Stimulated activated naive CD8-positive, alpha-beta T cell treated with anti-CD3 and anti-CD28 coated beads, Interleukin-15, amount 100 ng/mL, for 72 hours (primary cell): ENCODE measurements at places on chromosomes 7 and 10.

DNA sequence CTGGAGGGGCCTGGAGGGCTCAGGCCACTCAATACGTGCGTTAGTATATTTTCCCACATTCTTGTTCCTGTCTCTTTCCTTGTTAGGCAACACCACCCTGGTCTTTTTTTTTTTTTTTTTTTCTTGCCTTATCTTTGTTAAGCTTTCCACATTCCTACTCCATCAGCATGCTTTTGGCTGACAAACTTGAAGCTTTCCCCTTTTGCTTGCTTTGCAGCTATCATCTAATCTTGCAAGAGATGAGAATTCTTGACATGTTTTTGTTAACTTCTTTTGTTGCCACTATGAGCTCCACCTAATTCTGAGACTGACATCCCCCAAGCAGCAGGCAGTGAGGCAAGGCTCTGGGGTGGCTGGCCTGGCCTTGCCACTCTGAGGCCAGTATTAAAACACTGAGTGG lies 52.5 kb upstream of the NRP1 start:
- no peak for DNase-seq

DNA sequence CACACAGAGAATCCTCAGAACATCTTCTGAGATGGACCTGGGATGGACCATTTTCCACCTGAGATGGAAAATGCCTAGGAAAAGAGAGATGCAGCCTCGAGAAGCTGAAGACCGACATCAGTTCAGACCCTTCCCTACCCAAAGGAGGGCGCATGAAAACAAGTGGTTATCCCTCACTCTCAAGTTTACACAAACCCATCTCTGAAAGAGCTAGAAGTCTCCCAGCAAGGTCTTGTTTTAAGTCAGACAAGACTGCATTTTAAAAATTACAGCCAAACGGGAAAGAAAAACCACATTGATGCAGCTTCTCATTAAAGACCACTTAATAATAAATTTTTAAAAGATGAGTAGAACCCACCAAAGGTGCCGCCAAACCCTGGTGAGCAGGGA lies 1.3 kb downstream of the RAPGEF5 start:
- no peak for DNase-seq

DNA sequence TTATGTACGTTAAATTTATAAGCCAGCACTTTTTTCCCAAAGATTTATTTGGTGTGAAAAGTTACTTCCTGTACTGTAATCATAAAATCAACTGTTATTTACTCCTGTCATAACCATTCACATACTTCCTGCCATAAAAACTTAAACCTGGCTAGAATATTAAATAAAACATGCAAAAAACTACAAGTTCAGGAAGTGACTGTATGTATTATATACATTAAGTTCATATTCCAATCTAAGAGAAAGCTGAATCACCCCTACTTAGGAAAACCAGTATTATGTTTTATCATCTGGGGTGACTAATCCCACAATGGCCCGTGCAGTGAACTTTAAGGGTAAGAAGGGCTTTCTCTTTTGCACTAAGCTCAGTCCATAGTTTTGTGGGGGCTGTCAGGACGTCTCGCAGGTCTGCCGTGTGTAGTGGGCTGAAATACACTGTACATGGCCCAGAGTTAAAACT lies 183.7 kb upstream of the KLF14 start:
- DNase-seq: no peak

DNA sequence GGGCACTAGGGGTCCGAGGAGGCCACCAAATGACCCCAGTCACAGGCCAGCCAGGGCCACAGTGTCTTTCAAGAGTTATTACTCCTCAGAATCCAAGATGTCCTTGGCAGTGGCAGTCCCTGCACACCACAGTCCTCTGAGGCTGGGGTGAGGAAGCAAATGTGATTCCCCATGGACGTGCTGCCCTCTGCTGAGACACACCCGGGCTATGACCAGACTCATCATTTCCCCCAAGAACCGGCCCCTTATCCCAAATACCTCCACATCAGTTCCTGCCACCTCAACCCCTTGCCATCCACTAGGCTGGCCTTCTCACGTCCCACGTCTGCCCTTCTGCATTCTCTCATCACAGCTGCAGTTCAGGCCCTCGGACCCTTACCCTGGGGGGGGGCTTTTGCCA lies 5.0 kb downstream of the PRKAG2 start:
- DNase-seq: no peak

GRCh38 chr10:97999066-97999922 lies 31.1 kb downstream of the CRTAC1 start:
- no peak for DNase-seq

GRCh38 chr7:155469311-155470185 lies 11.6 kb downstream of the EN2 start:
- DNase-seq: no peak

- peak; percentile 16 for DNase-seq
These were observed 117.2 kb upstream of the KLF6 start for GRCh38 chr10:3902054-3902808.

- DNase-seq: no peak
These were observed 68.5 kb downstream of the CRTAC1 start for GRCh38 chr10:97961945-97962344.

DNA sequence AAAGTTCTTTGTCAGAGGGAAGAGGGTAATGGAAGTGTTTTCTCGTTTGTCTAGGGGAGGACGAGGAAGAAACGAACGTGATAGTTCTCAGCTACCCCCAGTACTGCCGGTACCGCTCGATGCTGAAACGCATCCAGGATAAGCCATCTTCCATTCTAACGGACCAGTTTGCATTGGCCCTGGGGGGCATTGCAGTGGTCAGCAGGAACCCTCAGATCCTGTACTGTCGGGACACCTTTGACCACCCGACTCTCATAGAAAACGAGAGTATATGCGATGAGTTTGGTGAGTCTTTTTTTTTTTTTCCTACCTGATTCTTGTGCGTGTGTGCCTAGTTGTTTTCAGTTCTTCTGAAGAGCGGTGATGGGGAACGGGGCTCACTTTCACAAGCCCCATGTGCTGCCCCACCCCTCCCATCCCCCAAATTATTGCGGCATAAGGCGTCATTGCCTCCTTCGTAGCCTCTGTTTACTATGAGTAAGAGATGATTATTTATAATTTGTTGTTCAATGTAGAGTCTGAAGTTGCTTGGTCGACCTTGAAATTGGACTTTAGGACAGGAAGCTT lies 98.6 kb downstream of the ARID5B start:
- DNase-seq: no peak

DNA sequence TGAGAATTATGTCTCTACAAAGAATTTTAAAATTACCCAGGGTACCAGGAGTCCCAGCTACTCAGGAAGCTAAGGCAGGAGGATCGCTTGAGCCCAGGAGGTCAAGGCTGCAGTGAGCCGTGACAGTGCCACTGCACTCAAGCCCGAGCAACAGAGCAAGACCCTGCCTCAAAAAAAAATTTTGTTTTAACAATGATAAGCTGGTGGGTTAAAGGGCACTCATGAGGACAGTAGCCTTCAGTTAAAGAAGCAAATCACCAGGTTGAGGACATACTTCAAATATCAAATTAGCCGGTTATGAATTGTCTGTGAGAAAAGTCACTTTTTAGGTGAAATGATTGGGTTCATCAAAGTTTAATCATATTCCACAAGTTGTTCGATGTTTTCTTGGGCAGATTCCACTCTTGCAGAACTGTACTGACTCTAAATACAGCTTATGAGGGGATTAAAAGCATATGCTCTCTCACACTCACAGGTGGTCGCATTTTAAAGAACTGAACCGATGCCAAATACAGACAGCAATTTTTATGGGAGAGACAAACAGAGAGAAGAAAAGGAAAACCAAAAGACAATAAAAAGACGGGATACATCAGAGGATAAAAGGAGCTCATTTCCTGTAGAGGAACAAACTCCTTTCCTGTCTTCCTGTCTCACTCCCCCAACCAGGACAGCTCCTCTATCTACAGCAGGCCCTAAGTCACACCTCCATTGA lies 582.8 kb upstream of the NRP1 start:
- no peak for DNase-seq

DNA sequence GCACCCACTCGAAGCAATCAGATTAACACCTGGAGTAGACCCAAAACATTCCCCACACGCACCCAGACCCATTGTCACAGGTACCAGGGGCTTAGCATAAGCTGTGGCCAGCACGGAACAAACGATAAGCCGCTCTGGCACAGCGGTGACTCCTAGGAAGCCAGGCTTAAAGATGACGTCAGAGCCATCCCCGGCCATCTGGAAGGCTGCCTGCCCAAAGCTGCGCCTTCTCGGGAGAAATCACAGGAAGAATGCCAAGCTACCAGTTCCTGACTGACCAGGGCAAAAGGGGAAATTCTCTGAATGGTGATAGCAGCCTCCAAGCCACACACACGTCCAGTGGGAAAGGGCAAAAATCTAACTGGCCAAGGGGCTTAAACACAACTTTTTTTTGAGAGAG lies 13.0 kb upstream of the WIPI2 start:
- no peak for DNase-seq

- DNase-seq: no peak
These were observed 9.4 kb upstream of the ANKRD22 start for GRCh38 chr10:88861036-88861435.

GRCh38 chr7:21028599-21028998 lies 241.9 kb upstream of the SP8 start:
- DNase-seq: no peak

- peak; percentile 19 for DNase-seq
These were observed 18.9 kb downstream of the GIMAP5 start for GRCh38 chr7:150756166-150756565.

DNA sequence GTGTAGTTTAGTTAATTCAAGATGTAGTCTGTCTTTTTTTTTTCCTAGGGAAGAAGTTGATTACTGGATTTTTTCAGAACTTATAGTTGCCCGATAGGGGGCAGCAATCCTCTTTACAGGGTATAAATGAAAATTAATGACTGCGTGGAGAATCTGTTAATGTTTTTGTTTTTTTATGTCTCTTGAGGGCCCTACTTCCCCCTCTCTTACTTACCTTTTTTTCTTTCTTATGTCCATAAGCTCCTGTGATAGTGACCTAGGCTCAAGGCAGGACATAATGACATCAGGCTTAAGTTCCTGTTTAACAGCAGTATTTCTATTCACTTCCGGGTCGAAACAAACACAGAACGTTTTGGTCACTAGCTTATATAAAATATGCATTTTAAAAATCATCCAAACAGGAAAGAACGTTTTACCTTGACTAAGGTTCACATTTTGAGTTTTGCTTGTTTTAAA lies 18.8 kb downstream of the CDC123 start:
- DNase-seq: peak; percentile 23

DNA sequence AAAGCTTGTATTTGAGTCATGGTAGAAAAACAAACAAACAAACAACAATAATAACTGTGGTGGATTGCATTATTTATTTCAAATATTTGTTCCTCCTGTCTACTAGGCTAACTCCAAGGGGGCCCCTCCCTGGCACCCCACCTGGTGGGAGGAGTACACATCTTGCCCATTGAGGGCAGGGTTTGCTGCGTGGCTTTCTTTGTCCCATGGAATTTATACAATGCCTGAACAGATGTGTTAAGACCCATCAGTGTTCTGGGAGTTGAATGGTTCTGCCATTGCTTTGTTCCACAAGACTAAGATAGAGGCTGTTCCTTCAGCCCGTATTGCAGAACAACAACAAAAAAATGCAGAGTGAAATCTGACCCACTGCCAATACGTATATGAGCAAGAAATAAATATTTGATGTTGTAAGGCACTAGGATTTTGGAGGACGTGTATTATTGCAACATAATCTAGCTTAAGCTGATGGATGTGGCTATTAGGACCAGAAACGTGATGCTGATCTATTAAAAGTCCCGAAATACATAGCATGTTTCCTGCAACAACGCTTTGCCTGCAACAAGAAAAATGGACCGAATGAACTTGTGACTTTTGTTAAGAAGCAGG lies 119.1 kb upstream of the JCAD start:
- no peak for DNase-seq

- DNase-seq: no peak
These were observed 163.3 kb upstream of the AKR1E2 start for GRCh38 chr10:4662576-4663161.

- no peak for DNase-seq
These were observed 794.0 kb upstream of the C7orf33 start for GRCh38 chr7:147796581-147796980.

GRCh38 chr10:78630944-78631838 lies 437.6 kb upstream of the ZMIZ1 start:
- DNase-seq: peak; percentile 26

GRCh38 chr7:98230746-98231471 lies 19.7 kb downstream of the BHLHA15 start:
- no peak for DNase-seq

GRCh38 chr10:113469796-113470195 lies 83.1 kb upstream of the HABP2 start:
- DNase-seq: no peak

DNA sequence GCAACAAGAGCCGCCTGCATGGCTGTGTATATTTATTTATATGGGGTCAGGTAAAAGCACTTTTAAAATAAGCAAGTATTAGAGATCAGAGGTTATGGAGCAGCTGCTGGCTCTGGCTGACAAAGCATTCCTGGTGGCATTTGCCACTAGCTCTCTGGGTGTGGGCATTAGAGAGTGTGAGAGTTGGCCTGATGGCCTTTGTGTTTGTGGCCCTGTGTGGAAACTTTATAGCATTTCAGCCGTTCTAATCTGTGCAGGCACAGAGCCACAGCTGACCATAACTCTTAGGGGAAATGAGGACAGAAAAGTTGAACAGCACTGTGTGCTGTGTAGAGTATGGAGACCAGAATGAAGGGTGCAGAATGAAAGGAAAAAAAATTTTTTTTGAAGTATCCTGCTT lies 118.9 kb downstream of the AUTS2 start:
- no peak for DNase-seq

DNA sequence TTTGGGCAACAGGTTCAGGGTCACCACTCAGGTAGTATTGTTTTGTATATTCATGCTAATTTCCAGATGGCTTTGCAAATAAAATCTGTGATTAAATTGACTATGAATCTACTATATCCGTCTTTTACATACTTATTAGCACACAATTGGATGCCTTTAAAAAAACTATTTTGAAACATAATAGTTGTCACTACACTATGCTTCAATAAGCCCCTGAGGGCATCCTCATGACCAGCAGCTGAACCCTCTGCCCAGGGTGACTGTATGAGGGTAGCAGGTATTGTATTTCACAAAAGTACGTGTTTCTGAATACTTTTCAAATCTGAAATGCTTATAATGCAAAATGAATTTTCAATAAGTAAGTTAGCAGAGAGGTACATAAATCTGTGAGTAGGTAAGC lies 97.3 kb downstream of the DNAH11 start:
- DNase-seq: no peak

DNA sequence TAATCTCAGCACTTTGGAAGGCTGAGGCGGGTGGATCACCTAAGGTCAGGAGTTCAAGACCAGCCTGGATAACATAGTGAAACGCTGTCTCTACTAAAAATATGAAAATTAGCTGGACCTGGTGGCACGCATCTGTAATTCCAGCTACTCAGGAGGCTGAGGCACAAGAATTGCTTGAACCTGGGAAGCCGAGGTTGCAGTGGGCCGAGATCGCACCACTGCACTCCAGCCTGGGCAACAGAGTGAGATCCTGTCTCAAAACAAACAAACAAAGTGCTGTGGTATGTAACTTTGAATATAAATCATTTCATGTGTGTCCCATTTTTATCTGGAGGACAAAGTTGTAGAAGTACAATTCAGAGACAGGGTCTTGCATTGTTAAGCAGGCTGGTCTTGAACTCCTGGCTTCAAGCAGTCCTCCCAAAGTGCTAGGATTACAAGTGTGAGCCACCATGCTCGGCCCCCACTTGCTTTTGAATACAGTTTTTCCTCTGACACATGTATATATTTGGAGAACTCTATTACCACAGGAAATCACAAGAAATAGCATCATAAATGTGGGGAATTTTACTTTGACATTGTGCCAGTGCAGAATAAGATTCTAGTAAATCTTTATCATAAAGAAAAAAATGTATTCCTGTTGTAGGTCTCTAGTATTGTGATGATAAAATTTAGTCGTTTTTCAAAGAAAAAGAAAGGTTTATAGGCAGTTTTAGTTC lies 32.6 kb downstream of the PTPN12 start:
- DNase-seq: no peak
